ENCODE measurements at places on chromosomes 7 and 10.

DNA sequence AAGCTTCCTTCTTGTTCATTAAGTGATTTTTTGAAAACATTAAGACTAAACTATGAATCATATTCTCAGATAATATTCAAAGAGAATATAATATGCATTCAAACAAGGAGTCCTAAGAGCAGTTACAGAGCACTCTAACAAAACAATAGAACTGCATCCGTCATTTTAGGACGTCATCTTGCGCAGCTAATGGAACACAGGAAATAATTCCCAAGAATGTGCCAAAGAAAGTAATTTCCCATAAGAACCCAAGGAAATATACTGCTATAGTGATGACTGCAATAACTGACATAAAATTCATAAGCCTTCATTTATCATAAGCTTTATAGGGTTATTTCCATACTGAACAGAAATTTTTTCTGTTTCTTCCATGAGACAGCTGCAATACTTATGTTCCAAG lies 28.3 kb upstream of the CASD1 start:
- no peak for DNase-seq

DNA sequence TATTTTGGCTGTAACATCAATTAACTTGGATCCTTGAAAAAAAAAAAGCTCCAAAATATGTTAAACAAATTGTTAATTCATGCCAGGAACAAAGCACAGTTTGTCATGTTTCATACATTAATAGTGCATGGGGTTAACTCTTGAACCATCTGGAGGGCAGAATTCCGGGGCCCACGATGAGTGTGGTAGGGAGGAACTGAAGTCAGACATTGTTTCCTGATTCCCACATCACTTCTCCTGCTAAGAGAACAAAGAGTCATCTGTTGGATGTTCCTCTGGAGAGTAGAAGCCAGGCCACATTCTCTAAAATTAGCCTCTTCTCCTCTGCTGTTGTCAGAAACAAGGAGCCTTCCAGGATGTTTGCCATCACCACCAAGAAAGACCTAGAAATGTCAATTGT lies 54.6 kb downstream of the TMEM178B start:
- DNase-seq, result no peak

- DNase-seq, result no peak
Measured at GRCh38 chr7:577741-578370, 58.2 kb upstream of the PDGFA start.

DNA sequence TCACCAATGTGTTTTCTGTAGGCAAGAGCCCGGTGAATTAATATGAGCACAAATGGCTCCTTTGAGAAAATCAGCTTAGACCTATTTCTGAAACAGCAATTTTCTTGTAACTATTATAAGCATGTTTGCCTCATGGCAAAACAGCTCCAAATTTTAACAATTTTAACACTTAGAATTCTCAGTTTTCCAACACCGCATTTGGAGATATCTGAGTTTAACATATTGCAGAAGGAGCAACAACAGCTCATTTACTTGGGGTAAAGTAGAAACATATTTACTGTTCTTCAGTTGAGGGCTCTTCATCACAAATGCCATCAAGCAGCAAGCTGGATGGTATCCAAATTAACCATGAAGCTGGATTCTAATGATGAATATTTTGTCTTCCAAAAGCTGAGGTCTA lies 134.0 kb upstream of the SLC26A5 start:
- DNase-seq, result no peak

DNA sequence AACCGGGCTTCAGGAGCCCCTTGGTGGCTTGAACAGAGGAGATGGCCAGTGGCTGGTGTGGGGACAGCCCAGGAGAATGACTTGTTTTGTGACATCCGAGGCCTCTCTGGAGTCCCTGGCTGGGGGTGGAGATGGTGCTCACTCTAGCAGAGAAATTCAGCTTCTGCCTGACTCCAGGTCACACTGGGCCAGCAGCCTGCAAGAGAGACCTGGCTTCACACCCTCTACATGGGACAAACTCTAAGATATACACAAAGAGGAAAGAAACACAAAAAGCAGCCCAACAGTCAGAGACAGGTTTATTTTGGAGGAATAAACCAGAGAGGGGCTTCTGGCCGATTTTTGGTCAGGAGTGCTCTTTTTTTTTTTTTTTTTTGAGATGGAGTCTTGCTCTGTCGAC lies 132.8 kb downstream of the ELFN1 start:
- no peak for DNase-seq

All from transverse colon (tissue), 4 donors.